Amniotic stem cell (primary cell): ENCODE measurements at places on chromosomes 5 and 9.
A peak's percentile ranks its signal among the peaks of the same experiment; 100 is the strongest.

DNA sequence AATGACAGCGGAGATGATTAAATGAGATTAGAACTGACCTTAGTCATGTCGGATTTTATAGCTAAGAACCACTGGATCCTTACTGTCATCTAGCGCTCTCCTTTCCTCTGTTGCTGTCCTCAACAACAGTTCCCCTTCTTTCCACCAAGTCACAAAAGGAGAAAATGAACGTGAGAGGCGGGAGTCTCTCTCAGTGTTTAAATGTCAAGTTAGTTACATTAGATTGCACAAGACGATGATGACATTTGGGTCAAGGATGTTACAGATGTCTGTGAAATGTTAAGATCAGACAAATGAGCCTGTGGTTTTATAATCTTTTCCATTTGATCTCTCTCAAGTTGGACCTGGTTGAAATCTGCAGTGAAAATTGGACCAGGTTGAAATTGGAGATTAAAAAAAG is 53.5 kb downstream of the FBXO38 start:
- no peak for DNase-seq

DNA sequence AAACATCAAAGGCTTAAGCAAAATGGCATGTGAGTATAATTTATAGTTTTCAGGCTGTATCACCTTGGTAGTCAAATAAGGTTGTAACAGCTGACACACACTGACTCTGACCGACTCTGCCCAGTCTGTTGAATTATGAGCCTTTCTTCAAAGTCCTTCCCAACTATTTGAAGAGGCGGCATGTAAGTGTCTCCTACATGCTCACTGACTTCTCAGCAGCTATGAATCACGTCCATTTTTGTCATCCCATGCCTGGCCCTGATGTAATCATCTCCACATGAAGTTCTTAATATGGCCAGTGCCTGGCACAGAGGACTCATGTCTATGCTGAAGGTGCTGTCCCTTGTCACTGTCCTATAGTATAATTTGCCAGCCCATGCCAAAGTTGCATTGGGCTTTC is 5.1 kb upstream of the PTBP3 start:
- DNase-seq, result peak; percentile 14

GRCh38 chr9:21801683-21802417 is 586 bp upstream of the MTAP start:
- peak; percentile 57 for DNase-seq

- DNase-seq, result no peak
Measured at GRCh38 chr5:18576586-18576985, 942.3 kb downstream of the TAF11L14 start.

DNA sequence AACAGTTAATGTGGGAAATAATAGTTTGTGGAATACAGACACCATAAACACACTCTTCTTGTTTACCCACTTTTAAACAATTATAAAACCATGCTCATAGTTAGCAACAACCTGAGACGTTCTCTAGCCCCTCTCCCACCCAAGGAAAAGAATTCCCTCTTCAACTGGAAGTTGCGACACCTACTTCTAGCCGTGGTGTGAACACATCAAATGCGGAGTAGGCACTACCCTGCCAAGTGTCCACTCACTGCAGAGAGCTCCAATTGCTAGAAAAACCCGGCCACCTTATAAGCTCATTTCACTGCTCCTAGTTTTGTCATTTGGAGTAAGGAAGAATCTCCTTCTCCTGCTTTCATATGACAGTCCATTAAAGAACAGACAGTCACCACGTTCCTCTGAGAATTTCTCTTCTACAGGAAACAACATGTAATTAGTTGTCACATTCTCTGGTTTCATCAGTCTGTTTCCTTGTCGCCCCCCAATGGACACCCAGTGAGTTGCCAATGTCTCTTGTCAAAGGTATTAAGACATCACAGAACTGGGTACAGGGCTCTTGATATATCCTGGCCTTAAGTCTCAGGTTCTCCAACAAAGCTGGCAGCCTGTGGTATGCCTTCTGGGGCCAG is 47.3 kb downstream of the PRLR start:
- DNase-seq, result no peak

DNA sequence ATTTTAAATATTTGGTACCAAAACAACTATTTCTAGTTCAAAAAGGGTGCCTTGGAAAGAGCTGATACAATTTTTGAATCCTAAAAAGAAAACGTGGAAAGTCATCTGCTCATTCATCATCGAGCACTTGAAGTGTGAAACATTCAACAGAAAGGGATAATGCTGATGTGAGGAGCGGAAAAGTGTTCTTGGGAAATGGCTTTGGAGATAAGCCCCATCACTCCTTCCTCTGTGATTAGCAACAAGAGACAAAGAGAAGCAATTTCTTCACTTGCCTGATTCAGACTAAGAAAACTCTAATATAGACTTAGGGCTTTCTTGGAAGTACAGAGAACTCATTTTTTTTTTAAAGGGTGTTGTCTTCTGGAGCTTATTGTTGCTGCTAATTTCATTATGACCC is 74.9 kb downstream of the C9orf152 start:
- DNase-seq, result no peak

DNA sequence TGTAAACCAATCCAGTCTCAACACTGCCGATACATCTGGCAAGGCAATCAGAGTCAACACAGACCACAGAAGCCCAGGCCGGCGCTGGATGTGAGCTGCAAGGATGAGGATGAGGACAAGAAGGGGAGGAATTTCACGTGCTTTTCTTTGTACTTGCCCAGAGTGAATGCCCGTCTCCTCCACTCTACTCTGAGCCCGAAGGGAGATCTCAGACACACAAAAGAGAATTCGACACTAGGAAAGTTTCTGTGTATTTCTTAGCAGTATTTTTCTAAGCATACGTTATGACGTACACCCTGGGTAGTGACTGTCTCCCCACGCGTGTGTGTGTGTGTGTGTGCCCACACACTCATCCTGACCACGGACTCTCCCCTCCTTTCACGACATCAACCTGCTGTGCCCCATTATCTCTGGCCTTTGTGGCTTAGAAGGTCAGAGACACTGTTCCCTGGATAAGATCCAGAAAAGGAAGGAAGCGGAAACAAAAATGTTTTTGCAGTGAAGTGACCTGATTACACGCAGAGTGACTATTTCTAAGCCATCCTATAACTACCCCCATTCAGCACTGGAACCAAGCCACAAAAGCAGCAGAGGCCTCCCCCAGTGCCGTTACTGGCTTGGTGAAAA is 227.3 kb upstream of the DAPK1 start:
- no peak for DNase-seq

DNA sequence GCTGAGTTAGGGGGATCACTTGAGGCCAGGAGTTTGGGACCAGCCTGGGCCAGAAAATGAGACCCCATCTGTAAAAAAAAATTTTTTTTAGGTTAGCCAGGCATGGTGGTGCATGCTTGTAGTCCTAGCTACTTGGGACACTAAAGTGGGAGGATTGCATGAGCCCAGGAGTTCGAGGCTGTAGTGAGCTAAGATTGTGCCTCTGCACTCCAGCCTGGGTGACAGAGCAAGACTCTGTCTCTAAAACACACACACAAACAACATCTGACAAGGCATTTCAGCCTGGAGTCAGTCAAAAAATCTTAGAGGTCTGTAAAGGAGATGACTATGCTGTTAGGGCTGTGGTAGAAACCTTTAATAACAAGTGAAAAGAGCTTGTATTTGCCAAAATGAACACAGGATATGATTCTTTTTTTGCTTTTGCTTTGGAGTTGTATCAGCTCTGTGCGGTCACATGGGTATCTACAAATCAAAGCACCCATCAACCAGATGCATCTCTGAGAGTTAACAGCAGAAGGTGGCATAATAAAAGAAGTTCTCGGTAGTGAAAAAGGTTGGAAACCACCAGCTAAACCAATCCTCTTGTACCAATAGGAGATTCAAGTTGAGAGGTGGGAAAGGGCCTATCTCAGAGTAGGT is 3.6 kb upstream of the PSMD5 start:
- no peak for DNase-seq
